Lower leg skin (tissue), 4 donors: ENCODE measurements at places on chromosomes 16 and 17. TPM values are rescaled to one million over a fixed set of nuclear protein-coding genes. Genes with fewer than 3 reads are reported as not detected.

CNGB1 gene
- total RNA-seq, result not detected

CDH13 gene
- total RNA-seq, result 189 TPM

TLK2 gene
- total RNA-seq, result 40.2 TPM

ABI3 gene
- 5.4 TPM for total RNA-seq

GRCh38 chr17:56367366-56367765 lies 214.1 kb downstream of the ANKFN1 start:
- DNase-seq, result no peak

BEAN1 gene
- 3.9 TPM for total RNA-seq

- no peak for DNase-seq
These were observed 62.9 kb downstream of the MRC2 start for GRCh38 chr17:62690168-62690897.

TAF1C gene
- total RNA-seq, result 41.8 TPM

USH1G gene
- total RNA-seq, result 0.67 TPM

DHX58 gene
- total RNA-seq, result 7.5 TPM

TP53TG3 gene
- total RNA-seq, result not detected

MYH11 gene
- 49.0 TPM for total RNA-seq

SPATA22 gene
- total RNA-seq, result not detected

- DNase-seq, result no peak
These were observed 3.6 kb upstream of the ZCCHC14 start for GRCh38 chr16:87496447-87496801.

ASPHD1 gene
- total RNA-seq, result not detected

DNA sequence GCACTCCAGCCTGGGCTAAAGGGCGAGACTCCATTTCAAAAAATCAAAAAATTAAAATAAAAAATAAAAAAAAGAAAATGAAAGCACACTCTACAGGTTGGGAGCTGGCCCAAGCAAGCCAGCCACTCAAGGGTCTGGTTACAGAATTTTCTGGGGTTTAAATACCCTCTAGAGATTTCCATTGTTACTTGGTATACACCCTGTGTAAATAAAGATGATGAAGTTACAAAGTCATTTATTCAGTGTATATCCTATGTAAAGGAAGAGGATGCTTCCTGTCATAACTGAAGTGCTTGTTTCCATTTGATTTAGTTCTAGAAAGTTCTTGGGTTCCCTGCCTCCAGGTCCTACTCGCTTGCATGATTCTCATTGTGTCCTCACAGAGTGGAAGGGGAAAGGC lies 79.9 kb upstream of the C17orf78 start:
- DNase-seq, result no peak

CDRT4 gene
- not detected for total RNA-seq

DNA sequence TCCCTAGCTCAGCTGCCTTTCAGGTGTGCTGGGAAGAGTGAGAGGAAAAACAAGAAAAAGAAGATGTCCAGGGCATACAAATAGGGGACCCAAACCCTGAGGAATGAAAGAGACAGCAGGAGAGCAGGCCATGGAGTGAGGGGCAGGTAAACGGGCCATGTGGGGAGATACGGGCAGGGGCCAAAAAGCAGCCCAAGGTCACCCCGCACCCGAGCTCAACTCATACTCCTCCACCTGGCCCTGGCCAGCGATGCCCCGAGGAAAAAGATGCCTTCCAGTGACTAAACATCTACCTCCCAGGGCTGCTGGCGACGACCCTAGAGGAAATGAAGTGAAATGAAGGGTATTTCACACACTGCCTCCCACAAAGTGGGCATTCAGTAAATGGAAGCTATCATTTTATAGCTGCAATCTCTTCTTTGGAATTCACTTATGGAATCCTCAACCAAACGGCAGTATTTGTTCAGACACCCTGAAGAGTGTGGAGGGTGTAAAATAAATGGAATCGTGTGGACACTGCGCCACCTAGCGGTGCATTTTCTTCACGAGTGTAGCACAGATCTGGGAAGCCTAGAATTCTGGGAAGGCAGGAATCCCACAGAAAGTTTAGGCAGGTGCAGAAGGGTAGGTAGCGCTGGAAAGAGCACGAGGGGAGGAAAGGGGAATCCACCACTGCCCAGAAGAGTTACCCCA lies 14.9 kb downstream of the ELAC2 start:
- peak; percentile 94 for DNase-seq

GRCh38 chr17:47180337-47180736 lies 8.8 kb downstream of the CDC27 start:
- DNase-seq, result no peak

- DNase-seq, result no peak
These were observed 26.6 kb downstream of the ACSF3 start for GRCh38 chr16:89120281-89120680.

DNA sequence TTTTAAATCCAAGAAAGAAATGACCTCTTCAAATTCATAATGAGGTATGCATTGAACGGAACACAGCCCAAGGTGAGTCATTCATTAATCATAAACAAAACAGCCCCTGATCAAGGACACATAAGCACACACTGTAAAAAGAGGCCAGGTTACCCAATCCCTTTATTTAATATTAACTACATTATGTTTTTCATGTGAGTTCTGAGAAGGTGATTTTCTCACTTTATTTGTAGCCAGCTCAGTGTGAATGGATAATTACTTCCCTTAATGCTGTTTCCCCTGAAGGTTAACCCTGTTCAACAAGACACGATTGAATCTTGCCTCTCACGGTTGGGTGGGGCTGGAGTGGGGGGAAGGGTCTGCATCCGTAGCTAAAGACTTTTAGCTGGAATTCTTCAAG lies 257.3 kb upstream of the SALL1 start:
- DNase-seq, result no peak

- DNase-seq, result no peak
These were observed 24.8 kb downstream of the TXNDC11 start for GRCh38 chr16:11717811-11718210.

- DNase-seq, result no peak
These were observed 611 bp downstream of the RRAD start for GRCh38 chr16:66924527-66925321.

SLC22A31 gene
- 2.0 TPM for total RNA-seq

GRCh38 chr17:82376042-82376730 lies 4.6 kb downstream of the UTS2R start:
- no peak for DNase-seq

GRCh38 chr17:71963351-71963750 lies 157.5 kb upstream of the SOX9 start:
- no peak for DNase-seq

DNA sequence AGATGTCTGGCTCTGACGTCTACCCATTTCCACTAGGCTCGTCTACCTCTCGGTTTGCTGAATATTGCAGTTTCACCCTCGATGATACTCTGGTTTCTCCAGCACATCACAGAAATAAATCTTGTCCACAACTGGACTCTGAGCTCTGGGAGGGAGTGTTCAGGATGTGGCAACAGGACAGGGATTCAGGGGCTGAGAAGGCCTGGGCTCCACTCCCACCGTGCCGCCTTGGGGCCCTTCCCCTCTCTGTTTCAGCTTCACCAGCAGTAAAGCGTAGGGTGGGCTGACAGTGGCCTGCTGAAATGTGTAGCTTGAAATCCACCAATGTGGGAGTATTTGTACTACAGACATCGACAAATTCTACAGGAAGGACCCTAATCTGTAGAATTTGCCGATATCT lies 20.0 kb downstream of the TEKT1 start:
- DNase-seq, result no peak

GRCh38 chr17:3794557-3795389 lies 6.2 kb downstream of the ITGAE start:
- DNase-seq, result no peak

PYY gene
- total RNA-seq, result not detected

LLGL1 gene
- 32.7 TPM for total RNA-seq

TEPSIN gene
- 40.7 TPM for total RNA-seq

DNA sequence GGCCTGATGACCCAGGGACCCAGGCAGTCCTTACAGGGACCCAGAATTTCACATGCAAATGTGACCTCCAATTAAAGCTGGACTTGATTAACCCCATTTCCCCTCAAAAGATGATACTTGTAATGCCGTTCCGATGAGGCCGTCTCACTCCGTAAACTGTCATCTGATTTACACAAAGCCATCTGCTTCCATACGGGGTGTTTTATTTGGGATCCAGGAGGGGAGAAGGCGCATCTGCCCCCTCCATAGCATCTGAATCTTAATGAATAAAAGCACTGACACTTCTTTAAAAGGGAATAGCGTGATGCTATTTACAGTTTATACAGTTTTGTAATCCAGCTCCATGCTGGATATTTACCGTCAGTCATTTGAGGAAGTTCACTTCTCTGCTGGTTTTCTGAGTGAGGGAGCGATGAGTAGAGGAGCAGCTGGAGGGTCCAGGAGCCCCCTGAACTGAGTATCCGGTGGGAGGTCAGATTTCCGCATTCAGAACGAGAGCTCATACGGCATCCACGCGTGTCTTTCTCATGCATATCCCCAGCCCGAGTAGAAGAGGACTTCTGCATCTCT lies 452.7 kb downstream of the WWOX start:
- no peak for DNase-seq

RAB37 gene
- total RNA-seq, result 0.57 TPM

FBXW10 gene
- not detected for total RNA-seq

- DNase-seq, result no peak
These were observed 44.8 kb upstream of the HLF start for GRCh38 chr17:55219934-55220333.

DNA sequence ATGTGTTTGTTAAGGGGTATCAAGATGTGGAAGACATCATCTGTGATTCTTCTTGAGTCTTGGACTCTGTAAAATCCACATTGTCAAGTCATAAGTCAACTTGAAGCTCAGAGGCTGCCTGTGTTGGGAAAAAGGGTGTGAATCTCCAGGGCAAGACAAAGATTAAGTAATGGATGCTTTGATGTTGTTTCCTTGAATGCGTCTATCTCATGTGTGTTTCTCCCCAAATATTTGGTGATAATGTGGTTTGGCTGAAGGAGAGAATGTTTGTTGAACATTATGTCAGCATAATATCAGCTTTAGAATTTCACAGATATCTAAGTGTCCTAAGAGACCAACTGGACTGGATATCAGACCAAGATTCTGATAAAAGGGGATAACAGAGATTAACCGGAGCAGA lies 24.1 kb upstream of the KCNJ16 start:
- DNase-seq, result no peak

- DNase-seq, result no peak
These were observed 38.8 kb upstream of the HOXB13 start for GRCh38 chr17:48767263-48767774.

DNA sequence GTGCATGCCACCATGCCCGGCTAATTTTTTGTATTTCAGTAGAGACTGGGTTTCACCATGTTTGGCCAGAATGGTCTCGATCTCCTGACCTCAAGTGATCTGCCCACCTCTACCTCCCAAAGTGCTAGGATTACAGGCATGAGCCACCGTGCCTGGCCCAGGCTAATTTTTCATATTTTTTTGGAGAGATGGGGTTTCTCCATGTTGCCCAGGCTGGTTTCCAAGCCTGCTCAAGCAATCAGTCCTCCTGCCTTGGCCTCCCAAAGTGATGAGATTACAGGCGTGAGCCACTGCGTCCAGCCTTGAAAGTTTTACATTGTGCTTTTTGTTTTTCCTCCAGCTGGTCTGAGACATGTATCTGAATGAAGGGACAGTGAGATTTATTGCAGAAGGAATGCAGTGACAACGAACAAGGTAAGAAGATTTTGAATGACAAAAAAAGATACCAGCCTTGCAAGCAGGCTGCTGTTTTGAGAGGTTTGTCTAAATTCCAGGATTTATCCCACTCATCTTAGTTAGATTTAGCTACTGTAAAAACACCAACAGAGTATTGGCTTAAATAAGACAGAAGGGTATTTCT lies 3.4 kb upstream of the ENGASE start:
- no peak for DNase-seq

CCL7 gene
- total RNA-seq, result not detected

PERCC1 gene
- not detected for total RNA-seq

CES1 gene
- 1.1 TPM for total RNA-seq
